ENCODE measurements at places on chromosomes 2 and 18.
A peak's percentile ranks its signal among the peaks of the same experiment; 100 is the strongest.

DNA sequence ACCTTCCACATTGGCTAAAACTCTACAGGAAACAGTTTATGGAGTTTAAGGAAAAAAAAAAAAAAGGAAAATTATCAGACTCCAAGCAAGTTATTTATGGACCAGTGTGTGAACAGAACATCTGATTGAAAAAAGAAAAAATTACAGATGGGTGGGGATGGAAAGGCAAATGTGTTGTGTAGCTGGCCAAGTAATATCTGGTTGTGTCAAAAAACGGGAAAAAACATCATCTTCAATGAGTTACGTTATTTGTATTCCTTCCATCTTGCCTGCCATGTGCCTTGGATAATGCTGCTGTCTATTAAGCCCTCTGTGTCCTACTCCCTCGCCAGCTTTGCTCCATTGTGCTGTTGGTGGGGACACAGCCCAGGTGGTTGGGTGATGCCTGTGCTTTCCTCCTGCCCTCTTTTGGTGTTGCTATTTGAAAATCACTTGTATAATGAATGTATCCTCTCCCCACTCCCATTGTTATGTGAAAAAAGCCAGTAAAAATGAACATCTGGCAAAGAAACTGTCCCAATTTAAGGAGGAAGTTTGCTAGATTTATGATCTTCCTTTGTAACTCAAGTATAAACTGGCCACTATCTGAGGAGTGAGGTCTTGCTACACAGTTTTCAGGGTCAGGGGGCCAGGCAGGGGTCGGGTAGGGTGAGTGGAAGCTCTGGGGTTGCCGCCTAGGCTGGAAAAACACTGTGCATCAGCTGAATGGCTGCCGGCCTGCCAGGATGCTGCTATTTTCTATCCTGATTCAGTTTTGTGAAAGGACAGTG, 155.9 kb downstream of the FMNL2 start:
- no peak for DNase-seq

DNA sequence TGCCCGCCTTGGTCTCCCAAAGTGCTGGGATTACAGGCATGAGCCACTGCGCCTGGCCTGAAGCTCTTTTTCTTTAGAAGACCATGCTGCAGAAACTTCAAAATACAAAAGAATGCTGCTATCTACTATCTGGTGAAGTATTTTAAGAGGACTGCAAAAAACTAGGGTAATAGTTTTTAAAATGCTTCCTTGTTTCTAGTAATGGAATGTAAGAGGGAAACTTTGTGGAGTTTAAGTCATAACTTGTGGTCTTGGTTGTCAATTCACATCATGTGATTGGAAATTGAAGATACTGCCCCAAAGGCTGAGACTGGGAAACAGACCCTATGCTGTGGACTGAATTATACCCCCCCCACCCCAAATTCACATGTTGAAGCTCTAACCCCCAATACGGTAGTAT, 68.3 kb downstream of the B3GNT2 start:
- DNase-seq: no peak

GRCh38 chr2:235543128-235543750, 49.4 kb downstream of the AGAP1 start:
- no peak for DNase-seq

DNA sequence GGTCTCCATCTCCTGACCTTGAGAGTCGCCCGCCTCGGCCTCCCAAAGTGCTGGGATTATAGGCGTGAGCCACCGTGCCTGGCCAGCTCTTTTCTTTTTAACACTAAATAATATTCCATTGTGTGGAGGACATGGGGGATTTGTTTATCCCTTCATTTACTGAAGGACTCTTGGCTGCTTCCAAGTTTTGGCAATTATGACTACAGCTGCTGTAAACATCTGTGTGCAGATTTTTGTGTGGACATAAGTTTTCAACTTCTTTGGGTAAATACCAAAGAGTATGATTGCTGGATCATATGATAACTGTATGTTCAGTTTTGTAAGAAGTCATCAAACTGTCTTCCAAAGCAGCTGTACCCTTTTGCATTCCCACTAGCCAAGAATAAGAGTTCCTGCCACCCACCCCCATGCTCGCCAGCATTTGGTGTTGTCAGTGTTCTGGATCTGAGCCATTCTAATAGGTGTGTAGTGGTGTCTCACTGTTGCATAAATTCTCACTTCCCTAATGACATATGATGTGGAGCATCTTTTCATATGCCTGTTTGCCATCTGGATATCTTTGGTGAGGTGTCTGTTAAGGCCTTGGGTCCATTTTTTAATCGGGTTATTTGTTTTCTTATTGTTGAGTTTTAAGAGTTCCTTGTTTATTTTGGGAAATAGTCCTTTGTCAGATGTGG, 52.2 kb downstream of the TNFRSF11A start:
- DNase-seq: no peak

DNA sequence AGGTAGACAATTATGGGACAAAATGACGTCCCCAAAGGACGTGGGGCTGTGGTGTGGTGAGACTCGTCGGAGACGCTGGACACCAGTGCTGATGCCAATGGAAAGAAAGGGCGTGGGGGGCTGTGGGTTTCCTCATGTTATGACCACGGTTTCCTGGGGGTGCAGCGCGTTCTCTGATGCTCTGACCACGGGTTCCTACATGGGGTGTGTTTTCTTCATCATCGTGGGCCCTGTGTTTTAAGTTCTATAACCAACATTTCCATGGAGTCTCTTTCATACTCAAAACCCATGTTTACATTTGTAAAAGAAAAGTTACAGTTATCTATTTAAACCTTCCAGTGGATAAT, 141.6 kb downstream of the RTP5 start:
- DNase-seq: no peak

DNA sequence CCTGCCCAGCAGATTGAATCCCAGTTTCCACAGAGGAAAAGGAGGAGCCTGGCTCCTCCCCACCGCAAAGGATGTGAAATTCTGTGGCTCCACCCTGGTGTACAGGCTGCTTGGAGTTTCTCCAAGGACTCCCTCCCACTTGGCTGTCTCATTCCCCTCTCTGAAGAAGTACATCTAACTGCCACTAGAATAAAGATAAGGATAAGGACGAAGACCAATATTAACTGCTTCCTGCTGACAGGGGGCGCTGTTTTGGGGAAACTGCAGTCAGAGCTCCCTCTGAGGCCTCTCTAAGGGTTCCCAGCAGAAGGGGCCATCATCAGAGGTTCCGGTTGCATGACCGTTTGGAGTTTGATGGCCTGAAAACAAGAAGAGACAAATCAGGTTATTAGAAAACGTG, 790.9 kb downstream of the CPS1 start:
- no peak for DNase-seq

DNA sequence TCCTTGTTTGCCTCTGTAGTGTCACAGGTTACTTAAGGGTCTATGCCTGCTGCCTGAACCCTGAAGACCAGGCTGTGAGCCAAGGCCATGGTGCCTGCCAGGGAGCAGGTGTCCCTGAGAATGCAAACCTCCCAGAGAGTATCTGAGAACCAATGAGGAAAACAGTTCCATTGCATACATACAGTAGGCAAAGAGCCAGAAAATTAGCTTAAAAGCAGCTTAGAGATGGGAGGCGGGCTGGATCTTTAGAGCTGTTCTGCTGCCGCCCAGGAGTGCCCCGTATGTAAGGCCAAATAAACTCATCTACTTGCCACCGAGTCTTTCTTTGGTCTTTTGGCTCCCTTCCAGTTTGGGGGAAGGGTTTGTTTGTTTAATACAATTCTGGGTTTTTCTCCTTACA, 327.9 kb downstream of the CLIP4 start:
- DNase-seq: no peak

- no peak for DNase-seq
Measured at GRCh38 chr2:239061824-239062570, 214.1 kb downstream of the TWIST2 start.

DNA sequence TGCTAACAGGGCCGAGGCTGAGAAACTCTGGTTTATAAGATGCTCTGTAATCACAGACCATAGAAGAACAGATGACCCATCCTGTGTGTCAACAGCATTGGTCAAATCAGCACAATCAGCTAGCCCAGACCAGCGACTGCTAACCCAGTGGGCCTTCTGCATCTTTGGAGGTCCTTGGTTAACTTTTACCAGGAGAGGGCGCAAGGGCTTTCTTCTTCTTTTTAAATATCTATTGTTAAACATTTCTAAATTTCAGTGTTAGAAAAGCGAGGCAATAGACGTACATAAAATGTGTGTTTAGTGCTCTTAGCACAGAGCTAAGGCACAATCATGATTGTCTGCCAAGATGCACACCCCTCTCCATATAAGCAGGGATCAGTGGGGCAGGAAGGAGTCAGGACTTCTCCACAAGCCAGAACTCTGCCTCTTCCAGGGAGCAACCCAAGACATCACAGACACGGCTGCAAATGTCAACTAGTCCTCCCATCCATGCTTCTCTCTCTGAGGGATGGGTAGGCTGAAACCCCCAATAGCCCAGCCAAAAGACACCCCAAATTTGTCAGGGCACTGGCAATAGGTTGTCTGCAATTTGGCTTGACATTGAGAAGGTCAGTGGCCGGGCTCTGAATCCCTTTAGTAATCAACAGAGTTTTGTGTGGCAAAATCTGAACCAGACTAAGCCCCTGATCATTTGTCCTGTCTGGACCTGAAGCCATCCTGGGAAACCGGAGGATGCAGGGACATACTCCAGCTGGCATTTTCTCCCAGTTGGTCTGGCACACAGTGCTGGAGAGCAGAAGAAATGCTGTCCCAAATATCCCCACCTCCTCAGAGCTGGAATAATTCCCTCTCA, 188.2 kb downstream of the BCL2 start:
- DNase-seq: peak; percentile 22

- DNase-seq: peak; percentile 29
Measured at GRCh38 chr18:54742659-54743604, 85.3 kb upstream of the RAB27B start.

GRCh38 chr2:179277429-179278196, 13.0 kb upstream of the SESTD1 start:
- no peak for DNase-seq

DNA sequence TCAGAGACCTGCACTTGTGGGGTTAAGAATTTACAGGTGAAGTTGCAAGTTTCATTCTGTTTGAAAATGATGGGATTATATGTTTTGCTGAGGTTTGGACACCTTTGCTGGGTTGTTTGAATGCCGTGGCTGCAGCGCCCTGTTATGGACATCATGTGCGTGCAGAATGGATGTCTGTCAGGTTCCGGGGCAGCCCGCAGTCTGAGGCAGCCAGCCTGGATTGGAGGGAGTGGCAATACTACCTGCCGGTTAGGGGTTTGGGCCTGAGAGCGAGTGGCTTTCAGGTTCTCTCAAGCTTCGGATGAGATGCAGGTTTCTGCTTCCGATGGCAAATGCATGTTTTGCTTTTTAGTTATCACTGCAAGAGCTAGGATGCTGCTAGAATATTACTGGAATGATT, 1.1 kb downstream of the CASP8 start:
- DNase-seq: no peak

DNA sequence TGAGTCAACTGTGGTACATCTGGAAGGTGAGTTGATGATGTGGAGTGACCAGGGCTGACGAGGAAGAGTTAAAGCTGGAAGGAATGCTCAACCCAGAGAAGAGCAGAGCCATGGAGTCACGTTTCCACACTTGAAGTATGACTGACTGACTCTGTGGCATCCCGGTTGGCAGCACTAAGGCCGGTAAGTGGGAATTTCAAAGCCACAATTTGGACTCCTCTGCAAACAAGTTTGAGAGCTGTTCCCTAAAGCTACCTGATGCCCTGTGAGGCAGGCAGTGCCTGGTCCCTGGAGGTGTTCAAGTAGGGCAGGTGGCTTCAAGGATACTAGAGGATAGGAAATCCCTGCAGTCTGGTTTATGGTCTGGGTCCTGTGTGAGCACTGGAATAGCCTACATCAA, 69.3 kb upstream of the ITGB6 start:
- no peak for DNase-seq

DNA sequence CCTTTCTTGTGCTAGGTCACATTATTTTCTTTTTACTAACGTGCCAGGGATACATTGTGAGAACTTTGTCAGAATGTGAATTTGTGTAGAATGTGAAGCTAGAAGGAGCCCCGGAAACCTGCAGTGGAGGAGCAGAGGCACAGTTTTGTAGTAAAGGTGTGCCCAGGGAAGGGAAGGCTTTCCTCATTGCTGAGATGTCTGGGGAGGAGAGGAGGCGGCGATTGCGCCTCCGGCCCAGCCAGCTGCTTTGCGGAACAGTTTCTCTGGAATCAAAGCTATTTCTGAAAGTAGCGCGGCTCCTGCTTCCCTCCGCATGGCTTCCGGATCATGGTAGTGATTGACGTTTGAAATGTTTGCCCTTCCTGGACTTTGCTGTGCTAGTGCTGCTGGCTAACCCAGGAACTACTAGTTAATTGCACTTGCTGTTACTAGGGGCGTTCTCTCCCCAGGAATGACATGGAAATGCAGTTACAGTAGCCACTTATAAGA, 83.1 kb upstream of the RBM44 start:
- DNase-seq: no peak

DNA sequence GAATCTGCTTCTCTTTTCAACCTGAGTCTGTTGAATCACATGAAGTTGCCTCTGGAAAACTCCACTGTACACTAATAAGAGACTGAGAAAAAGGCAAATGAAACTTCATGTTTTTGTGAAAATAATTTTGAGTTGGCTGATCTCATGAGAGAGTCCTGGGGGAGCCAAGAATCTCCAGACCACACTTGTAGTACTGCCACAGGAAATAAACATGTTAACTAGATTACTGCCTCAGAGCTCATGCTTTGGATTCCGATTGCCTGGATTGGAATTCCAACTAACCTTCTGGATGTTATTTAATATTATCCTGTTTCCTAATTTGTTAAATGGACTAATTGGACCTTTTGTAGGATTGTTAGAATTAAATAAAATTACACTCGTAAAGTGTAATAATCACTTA, 25.2 kb downstream of the NUP35 start:
- DNase-seq: no peak

GRCh38 chr2:8549273-8549922, 132.5 kb upstream of the ID2 start:
- DNase-seq: no peak

GRCh38 chr18:35289293-35289692, 736 bp downstream of the ZSCAN30 start:
- DNase-seq: no peak

DNA sequence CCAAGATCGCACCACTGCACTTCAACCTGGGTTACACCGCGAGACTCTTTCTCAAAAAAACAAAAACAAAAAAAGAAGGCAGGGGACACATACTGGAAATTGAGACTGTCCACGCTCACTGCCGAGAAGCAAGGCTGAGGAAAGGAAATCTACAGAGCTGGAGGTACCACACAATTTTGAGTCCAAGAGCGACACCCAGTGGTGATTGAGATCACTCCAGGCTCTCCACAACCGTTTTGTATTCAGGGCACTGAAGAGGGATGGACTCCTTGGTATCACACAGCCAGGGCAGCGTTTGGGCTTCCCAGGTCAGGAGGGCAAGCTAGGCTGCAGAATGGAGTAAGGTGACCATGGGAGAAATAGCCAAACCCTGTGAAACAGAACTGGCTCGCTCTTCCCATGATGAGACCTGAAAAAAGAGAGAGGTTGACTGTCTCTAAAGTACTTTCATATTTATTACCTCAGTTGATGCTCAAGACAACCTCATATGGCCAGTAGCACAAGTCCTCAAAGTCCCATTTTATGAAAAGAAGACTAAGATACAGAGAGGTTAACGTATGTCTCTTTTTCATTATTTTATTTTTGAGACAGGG, 74.5 kb upstream of the YPEL5 start:
- peak; percentile 58 for DNase-seq
